ENCODE measurements at places on chromosomes 3 and 15.

GRCh38 chr3:125431912-125432790 is 57.0 kb upstream of the ZNF148 start:
- no peak for DNase-seq

DNA sequence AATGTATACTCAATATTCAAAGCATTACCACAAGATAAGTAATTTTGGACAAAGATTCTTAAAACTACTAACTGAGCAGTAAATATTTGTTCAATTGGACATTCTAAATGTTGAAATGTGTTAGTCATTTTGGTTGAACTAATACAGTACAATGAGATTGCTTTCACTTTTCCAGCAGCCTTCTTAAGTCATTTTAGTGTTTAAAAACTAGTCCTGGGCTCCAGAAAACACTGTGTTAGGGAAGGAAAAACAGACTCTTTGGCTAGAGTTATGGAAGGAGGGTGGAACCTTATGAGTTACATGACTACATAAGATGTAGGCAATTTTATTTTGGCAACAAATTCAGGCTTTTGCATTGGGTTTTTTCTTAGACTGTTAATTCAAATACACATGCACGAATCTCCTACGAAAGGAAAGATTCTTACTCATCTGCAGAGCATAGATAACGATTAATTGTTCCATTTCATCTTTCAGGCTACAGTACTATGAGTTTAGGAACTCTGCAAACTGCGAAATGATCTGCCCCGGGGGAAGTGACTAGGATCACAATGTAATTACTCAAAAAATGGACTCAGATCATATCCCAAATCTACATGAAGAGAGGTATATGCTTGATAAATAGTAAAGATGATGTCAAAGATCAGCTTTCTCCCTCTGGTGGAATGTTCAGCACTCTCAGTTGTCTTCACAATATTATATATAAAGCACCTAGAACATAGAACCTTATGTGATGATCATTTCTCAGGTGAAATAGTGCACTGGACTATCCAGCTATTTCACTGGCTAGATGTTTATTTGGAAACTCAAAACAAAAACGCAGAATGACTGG is 492.8 kb upstream of the MDFIC2 start:
- DNase-seq: no peak

DNA sequence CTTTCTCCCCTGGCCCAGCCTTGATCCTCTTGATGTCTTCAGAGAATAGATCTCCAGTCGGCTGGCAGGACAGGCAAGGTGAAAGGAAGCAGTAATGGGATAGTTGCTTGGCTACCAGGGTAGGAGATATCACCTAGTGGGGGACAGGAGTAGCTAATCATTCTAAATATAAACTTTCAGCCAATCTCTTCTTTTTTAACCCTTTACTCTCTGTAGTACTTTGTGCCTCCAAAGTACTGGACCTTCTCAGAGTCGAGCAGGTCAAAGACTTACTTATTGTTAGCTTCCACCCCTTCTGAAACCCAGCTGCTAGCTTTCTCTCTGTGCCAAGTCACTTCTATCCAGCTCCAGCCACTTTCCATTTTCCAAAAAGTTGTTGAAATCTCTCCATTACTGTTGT is 43.4 kb upstream of the FILIP1L start:
- no peak for DNase-seq

DNA sequence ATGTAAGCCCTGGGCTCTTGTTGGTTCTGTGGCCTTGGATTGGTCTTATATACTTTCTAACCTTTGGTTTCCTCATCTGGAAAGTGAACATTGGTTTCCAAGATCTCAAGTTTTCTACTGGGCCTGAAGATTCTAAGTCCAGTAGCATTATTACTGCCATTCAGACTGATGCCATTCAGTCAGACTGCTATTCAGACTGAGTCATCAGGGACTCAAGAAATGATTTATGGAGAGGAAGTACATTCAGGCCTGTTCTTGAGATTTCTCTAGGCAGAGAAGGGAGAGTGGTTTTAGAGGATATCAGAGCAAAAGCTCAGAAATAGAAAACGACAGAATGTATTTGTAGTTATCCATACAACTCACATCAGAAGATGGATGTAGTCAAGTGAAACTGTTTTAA is 557.2 kb downstream of the NR2F2 start:
- DNase-seq: no peak

DNA sequence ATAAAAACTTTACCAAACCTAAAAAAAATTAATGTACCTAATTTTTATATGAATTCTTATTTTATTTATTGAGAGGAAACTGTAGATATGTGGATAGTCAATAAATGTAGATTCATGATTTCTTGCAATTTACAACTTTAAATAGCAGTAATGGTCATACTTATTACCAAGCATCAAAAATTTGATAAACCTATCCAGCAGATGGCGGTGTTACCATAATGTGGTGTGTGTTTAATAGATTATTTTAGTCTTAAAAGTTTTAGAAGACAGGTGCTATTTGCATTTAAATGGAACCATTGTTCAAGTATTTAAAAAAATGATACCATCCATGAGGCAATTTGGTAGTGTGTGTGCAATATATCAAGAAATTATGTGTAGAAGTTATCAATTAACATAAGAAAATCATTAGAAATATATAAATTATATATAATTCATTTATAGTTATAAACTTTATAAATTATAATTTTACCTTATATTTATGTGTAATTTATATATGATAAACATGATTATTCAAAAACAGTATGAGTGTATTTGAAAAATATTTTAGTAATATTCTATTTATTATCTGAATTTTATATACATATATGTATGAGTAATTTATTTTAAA is 176.0 kb upstream of the BCHE start:
- no peak for DNase-seq

DNA sequence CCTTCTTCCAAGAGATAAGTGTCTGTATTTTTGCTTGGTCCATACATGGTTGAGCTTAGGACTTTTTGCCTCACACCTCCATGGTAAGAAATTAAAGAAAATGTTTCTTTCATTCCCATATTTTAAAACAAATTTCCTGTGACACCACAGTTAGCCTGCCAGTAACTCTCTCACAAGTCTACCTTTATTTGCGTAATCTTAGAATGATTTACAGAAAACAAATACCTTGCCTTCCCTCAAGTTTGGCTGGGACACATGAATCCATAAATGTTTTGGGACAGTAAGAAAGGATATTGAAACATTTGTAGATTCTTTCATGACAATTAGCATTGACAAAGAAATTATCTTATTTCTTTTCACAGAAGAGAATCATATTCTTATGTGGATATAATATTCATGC is 3.8 kb upstream of the ARL14 start:
- DNase-seq: no peak

GRCh38 chr3:171850320-171850959 is 7.3 kb downstream of the TMEM212 start:
- DNase-seq: no peak

- no peak for DNase-seq
Measured at GRCh38 chr3:54215521-54215920, 93.2 kb downstream of the CACNA2D3 start.

DNA sequence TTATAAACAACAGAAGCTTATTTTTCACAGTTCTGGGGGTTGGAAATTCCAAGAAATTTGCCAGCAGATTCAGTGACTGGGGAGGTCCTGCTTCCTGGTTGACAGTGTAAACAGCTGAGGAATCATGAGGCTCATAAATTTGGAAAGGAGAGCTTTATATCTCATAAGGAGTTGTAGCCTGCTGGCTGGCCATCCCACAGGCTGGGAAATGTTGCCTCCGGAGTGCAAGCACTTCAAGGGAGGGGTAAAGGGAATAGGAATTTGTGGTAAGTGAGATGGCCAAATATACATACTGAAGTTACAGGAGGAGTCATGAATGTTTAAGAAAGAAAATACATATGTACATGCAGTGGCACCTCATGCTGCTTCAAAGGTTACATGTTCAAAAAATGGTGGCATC is 217.2 kb upstream of the CBLB start:
- DNase-seq: no peak

- no peak for DNase-seq
Measured at GRCh38 chr15:101009176-101009575, 90.0 kb downstream of the LRRK1 start.

- DNase-seq: peak; percentile 84
Measured at GRCh38 chr15:101499863-101500713, 10.6 kb upstream of the PCSK6 start.

DNA sequence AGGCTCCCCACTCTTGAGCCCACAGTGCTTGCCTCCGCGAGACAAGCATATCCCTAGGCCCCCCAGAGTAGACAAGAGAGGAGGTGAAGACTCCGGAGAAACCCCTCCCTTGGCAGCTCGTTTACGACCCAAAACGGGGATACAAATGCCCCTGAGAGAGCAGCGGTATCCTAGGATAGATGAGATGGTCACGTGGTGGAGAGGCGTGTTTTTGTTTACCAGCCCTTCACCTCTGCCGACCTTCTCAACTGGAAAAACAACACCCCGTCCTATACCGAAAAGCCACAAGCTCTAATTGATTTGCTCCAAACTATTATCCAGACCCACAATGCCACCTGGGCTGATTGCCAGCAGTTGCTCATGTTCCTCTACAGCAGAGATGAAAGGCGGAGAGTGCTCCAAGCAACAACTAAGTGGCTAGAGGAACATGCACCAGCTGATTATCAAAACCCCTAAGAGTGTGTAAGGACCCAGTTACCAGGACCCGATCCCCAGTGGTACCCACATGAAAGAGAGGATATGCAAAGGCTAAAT is 99.5 kb upstream of the OSBPL11 start:
- no peak for DNase-seq

- peak; percentile 56 for DNase-seq
Measured at GRCh38 chr15:50881121-50882048, 27.1 kb upstream of the AP4E1 start.

- DNase-seq: no peak
Measured at GRCh38 chr15:70240082-70240481, 142.4 kb upstream of the TLE3 start.

DNA sequence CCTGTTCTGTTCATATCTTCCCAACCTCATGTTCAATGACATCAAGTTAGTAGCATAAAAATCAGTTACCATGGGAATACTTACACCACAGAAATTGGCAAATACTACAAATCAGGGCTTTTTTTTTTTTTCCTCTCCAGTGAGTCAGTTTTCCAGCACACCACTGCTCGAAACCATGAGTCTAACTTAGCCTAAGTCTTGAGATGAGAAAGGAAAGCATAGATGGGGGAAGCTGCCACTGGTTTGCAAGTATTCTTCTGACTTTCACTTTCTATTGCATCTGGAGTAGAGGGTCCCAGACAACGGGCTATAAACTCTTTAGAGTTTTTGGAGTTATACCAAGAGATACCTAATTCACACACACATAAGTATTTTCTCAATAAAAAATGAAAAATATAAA is 416.1 kb upstream of the LMCD1 start:
- no peak for DNase-seq

DNA sequence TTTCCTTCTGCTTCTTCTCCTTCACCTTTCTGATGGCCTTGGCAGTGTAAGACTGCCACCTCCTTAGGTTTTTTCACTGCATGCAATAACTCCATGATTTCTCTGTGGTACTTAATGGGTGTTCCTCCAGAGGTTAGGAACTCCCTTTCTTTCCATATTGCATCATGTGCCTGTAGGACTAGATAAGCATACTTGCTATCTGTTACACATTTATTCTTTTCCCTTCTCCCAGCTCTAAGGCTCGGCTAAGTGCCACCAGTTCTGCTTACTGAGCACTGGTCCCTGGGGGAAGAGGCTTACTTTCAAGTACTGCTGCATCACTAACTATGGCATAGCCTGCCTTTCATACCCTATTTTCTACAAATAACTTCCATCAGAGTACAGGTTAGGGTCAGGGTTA is 351.8 kb downstream of the OTOL1 start:
- no peak for DNase-seq

- no peak for DNase-seq
Measured at GRCh38 chr15:32677238-32677750, 35.8 kb downstream of the SCG5 start.
